Posterior vena cava (tissue), 2 donors: ENCODE measurements at places on chromosomes 7 and 10. TPM values are rescaled to one million over a fixed set of nuclear protein-coding genes. Genes with fewer than 3 reads are reported as not detected.

GRCh38 chr7:12930534-12930933 is 243.1 kb downstream of the ARL4A start:
- no peak for DNase-seq

Gene ZFAND2A
- total RNA-seq: 22.6 TPM

- DNase-seq: no peak
Observed at GRCh38 chr10:97975598-97975997, 54.8 kb downstream of the CRTAC1 start.

Gene LEP
- 5.2 TPM for total RNA-seq

GRCh38 chr7:91411060-91411459 is 146.8 kb downstream of the FZD1 start:
- DNase-seq: no peak

DNA sequence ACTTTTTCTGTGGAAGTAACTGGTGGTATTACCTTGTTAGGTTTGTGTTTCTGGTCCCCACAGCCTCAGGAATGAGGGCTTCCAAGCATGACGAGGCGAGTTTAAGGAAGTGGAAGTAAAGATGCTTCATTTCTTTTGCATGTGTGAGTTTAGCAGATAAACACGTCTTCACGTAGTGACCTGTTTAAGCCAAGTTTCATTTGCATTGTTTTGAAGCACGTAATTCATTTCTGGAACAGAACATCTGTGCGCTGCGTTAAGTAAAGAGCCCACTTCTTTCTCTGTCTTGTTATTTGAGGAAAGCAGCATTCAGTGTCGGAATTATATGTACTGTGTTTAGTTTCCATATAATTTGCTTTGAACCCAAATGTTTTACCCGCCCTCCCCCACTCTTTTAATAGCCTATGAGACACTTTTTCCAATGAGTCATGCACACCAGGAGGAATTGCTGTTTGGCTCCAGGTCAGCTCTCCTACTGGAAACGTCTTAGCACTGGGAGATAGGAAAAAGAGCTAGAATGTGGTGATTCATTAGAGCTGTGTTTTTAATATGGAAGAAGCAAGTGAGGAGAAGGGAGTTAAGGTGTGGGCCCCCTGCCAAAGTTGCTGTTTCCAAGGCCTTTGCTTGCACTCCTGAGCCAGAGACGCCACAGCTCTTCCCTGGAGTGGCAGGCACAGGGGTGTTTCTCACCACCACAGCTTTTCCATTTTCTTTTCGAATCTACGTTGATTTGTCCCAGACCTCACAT is 36.7 kb downstream of the BTBD16 start:
- peak; percentile 94 for DNase-seq

DNA sequence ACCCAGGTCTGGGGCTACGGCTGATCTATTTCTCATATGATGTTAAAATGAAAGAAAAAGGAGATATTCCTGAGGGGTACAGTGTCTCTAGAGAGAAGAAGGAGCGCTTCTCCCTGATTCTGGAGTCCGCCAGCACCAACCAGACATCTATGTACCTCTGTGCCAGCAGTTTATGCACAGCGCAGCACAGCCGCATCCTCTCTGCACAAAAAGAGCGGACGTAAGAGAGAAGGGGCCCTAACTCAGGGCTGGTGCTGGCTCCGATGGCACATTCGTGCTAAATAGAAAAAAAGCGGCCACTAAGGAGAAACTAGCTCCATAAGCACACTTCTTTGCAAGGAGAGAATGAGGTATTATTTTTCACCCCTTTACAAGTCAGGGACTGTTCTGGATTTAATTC is 28.3 kb upstream of the PRSS1 start:
- DNase-seq: no peak

Gene HTR5A
- total RNA-seq: not detected

GRCh38 chr7:69465262-69465661 is 133.0 kb upstream of the AUTS2 start:
- no peak for DNase-seq

Gene NEUROD6
- total RNA-seq: not detected

Gene ALDH18A1
- total RNA-seq: 43.9 TPM

GRCh38 chr7:44057181-44057848 is 8.1 kb downstream of the PGAM2 start:
- peak; percentile 48 for DNase-seq

DNA sequence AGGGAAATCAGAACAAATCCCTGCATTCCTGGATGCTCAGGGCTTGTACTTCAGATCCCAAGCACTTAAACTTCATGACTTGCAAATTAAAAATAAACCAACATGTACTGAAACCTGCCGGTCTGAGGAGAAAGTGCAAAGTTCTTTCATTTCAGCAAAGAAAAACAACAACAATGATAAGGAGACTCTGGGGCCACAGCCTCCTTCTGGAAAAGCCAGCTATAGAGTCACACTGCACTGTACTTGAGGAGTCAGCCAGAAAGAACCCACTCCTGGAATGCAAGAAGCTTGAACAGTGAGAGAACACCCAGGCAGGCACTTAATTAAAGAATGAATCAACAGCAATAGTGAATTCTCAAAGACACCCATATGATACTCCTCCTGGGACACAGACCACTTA is 49.7 kb upstream of the TM9SF3 start:
- no peak for DNase-seq

- no peak for DNase-seq
Observed at GRCh38 chr7:15236952-15237351, 324.9 kb downstream of the AGMO start.

- DNase-seq: no peak
Observed at GRCh38 chr7:141378405-141378804, 172.8 kb upstream of the AGK start.

Gene CFTR
- not detected for total RNA-seq

Gene ZNF746
- total RNA-seq: 13.1 TPM

Gene MARVELD1
- 87.5 TPM for total RNA-seq

DNA sequence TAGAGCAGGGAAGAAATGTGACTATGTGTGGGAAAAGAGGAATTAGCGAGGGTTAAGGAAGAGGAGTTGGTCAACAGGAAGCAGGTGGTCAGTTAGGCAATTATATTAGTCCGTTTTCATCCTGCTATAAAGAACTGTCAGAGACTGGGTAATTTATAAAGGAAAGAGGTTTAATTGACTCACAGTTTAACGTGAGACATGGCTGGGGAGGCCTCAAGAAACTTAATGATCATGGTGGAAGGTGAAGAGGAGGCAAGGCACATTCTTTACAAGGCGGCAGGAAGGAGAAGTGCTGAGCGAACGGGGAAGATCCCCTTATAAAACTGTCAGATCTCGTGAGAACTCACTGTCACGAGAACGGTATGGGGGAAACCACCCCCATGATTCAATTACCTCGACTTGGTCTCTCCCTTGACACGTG is 35.0 kb downstream of the RAMP3 start:
- no peak for DNase-seq

GRCh38 chr10:5620966-5621365 is 45.4 kb downstream of the ASB13 start:
- DNase-seq: peak; percentile 67

Gene DMBT1
- not detected for total RNA-seq

Gene VAX1
- total RNA-seq: not detected
